ENCODE measurements at places on chromosomes 12 and 14.

DNA sequence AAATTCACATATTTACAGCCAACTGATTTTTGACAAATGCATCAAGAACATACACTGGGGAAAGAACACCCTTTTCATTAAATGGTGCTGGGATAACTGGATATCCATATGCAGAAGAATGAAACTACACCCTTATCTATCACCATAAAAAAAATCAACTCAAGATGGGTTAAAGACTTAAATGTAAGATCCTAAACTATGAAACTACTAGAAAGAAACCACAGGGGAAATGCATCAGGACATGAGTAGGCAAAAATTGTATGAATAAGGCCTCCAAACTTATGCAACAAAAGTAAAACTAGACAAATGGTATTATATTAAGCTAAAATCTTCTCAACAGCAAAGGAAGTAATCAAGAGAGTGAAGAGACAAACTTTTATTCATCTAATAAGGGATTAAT is 242.6 kb downstream of the CPNE8 start:
- DNase-seq = no peak

DNA sequence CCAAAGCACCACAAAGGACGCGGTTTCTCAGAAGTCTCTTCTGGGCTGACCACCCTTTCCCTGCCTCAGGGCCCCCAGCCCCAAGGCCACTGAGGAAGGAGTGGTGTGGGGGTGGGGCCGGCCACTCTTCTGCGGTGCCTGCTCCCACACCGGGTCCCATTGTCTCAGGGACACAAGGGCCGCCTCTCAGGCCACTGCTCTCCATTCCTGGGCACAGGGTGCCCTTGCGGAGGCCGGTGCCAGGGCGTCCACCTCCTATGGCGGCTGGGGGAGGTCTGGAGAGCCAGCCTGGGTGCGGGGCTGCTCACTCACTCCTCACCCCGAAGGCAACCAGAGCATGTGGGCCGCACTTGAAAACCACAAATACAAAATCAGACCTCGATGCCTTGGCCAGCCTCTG is 44.1 kb downstream of the PRIMA1 start:
- no peak for DNase-seq

GRCh38 chr12:94615260-94616181 is 34.8 kb downstream of the TMCC3 start:
- DNase-seq = no peak

- DNase-seq = no peak
Measured at GRCh38 chr12:68102163-68102562, 57.4 kb downstream of the IFNG start.

DNA sequence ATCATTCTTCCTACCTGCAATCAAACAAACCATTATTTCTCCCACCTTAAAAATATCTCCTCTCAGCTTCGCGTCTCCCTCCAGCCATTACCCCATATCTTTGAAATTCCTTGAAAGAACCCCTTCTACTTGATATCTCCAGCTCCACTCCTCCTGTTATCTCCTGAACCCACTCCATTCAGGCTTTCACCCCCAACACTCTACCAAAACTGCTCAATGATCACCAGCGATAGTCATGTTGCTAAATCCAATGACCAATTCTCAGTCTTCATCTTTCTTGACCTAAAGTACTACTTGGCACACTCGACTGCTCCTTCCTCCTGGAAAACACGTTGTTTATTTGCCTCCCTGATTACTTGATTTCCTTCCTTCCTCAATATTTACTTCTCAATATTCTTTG is 70.1 kb downstream of the DUSP16 start:
- DNase-seq = no peak

DNA sequence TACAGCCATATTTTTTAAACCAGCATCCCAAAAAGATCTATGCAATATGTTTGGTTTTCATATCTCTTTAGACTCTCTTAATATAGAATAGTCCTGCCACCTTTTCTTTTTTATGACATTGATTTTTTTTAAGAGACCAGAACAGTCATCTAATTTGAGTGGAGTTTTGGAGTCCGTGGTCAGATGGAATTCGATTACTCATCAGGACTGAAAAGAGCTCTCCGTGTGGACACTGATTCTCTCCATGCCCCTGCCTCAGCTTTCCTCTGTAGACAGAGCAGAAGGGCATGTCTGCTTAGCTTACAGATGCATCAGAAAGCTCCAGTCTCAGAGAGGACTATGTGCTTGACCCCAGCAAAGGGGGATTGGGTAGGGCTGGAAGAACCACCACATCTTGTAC is 27.8 kb downstream of the SMCO2 start:
- no peak for DNase-seq

DNA sequence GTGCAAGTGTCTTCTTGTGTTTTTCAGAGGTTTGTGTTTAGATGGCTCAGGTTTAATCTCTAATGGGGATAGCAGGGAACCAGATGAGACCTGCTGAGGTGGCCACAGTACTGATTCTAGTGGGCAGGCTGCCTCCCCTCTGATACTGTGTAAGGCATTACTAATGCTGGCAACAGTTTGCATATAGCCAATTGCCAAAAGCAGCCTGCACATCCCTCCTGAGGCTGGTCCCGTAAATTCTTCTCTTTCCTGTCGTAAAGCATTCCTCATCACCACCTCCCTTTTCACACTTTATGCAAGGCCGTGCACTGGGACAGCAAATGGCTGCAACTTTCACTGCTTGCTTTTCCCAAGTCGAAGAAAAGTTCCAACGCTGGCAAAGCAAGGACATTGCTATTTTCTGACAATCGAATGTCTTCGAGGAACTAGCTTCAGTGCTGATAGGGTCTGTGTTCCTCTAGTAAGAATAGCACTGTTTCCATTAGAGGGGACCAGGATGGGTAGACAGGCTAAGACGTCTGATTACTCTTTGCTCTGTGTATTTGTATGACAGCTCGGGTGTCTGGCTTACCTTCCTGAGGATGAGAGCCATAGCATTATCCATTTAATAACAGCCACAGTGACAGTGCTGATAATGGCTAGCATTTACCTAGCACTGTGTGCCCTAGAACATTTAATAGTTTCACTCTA is 178.2 kb upstream of the HIF1A start:
- no peak for DNase-seq

DNA sequence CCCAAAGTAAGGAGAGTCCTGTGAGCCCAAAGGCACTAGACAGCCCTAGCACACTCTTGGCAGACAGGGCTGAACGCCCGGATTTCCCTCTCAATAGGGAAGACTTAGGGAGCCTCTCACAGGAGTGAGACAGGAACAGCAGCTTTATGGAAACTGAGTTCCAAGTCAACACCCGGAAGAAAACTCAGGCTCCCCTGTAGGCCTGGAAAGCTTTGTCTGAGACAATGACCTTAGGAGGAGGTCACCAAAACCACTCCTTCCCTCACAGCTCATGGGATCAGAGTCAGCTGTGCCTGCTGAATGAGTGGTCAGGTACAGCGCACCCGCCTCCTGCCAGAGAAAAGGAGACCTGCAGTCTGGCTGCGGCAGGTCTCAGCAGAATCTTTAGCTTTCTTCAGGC is 229.5 kb downstream of the CACNA1C start:
- DNase-seq = no peak

- no peak for DNase-seq
Measured at GRCh38 chr14:50497351-50497750, 35.0 kb downstream of the MAP4K5 start.

All from SIG-M5 (cell line).